ENCODE measurements at places on chromosomes 7 and 10.

DNA sequence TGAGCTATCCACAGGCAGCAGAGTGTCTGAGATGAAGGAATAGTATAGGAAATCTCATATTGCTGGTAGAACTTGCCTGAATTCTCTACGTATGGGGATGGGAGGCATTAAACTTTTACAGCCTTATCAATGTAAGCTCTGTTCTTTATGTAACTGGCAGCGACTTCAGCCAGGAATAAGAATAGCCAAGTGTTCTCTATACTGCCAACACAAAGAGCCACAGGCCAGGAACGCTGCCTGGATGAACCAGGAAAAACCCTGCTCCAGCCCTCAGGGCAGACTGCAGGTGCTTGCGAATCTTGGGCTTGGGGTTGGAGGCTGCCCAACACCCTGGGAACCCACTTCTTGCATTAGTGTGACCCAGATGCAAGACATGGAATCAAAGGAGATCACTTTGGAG is 6.1 kb upstream of the OLAH start:
- DNase-seq = no peak

DNA sequence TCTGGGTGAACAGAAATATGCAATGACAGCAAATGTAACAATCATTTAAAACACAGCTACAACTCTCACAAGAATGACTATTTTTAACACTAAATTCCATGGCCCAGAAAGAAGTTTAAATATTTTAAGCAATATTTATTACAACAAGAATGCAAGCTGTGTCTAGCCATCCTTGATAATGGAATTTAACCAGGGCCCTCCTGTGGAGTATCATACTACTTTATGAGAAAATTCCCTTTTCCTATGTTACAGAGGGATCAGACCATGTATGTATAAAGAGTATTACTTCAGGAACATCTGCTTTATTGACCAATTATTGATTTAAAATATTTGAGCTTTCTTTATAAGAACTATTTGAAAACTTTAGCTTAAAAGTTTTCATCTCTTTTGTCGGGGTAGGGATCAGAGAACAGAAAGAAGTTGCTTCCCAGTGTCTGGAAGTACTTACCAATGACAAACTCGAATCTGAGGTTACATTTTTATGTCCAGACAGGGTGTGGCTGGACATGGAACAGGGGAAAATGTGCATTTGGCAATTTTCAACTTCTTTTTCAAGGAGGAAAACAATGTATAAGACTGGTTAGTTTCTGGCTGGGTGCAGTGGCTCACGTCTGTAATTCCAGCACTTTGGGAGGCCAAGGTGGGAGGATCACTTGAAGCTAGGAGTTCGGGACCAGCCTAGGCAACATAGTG is 48.3 kb upstream of the NRBF2 start:
- peak; percentile 45 for DNase-seq

DNA sequence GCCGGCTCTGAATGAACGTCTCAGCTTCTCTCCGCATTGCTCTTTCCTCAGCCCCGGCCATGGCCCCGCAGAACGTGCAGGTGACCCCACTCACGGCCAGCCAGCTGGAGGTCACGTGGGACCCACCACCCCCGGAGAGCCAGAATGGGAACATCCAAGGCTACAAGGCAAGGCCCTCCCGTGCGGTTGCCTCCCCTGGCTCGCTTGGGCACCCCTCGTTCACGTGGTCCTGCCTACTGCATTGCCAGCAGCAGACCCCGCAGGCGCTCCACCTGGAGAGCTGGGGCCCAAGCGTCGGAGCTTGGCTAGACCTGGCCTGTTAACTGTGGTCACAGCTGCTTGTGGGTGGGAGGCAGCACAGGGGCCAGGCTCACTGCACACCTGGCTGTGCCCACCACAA is 476.3 kb upstream of the FOXK1 start:
- DNase-seq = no peak

DNA sequence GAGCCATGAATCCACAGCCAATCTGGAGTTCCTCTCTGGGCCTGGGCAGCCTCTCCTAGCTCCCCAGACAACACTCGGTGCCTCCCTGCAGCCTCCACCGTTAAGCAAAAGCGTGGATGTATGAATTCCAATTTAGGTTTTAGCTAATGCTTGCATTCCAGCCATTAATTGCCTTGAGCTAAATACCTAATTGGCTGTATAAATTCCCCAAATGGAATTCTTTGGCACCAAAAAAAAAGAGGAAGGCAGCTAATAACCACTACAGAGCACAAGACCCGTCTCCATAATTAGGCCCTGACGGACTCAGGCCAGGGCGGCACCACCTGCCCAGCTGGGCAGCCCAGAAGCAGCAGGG is 140.5 kb downstream of the PTPRN2 start:
- no peak for DNase-seq

DNA sequence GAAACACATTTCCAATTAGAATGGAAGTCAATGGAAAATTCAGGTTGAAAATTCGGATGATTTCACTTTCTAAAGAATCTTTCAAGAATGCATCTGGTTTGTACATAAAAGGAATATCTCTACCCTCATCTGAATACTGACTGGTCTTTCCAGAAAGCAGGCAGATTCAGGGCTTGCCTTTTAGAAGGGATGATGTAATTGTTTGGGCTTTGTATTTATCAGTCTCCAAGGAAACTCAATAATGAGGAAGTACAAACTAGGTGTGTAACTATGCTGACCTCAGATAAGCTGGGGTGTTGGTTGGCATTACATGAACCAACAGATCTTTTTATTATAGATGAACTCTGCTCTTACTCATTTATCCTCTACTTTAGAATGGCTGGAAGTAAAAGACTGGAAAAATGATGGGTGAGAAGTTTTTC is 24.1 kb downstream of the PDLIM1 start:
- peak; percentile 92 for DNase-seq

DNA sequence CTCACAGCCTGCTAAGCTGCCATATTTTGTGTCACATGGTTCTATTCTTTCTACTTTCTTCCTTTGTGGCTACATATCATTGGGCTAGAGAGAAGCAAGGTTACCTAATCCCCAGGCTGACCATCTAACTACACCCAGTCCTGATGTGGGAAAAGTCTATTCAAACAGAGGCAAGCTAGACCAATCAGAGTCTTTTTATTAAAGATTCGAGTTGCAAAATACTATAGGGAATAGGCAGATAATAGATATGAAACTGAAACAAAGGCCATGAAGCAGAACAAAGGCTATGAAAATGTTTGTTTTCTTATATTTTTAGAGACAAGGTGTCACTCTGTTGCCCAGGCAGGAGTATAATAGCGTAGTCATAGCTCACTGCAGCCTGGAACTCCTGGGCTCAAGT is 36.7 kb downstream of the MTERF1 start:
- no peak for DNase-seq

DNA sequence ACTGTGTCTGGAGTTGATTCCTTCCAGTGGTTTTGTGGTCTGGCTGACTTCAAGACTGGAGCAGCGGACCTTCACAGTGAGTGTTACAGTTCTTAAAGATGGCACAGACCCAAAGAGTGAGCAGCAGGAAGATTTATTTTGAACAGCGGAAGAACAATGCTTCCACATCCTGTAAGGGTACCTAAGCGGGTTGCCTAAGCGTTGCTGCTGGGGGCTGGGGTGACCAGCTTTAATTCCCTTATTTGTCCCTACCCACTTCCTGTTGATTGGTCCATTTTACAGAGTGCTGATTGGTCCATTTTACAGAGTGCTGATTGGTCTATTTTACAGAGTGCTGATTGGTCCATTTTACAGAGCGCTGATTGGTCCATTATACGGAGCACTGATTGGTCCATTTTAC is 13.2 kb downstream of the AKR1B15 start:
- DNase-seq = peak; percentile 82

GRCh38 chr10:11330383-11331045 is 280.9 kb downstream of the USP6NL start:
- peak; percentile 66 for DNase-seq

DNA sequence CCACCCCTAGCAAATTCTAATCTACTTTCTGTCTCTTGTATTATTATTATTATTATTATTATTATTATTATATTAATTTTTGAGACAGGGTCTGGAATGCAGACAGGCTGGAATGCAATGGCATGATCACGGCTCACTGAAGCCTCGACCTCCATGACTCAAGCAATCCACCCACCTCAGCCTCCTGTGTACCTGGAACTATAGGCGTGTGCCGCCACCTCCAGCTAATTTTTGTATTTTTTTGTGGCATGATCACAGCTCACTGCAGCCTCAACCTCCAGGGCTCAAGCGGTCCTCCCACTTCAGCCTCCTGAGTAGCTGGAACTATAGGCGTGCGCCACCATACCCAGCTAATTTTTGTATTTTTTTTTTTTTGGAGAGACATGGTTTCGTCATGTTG is 2.6 kb upstream of the TMEM139 start:
- DNase-seq = no peak

DNA sequence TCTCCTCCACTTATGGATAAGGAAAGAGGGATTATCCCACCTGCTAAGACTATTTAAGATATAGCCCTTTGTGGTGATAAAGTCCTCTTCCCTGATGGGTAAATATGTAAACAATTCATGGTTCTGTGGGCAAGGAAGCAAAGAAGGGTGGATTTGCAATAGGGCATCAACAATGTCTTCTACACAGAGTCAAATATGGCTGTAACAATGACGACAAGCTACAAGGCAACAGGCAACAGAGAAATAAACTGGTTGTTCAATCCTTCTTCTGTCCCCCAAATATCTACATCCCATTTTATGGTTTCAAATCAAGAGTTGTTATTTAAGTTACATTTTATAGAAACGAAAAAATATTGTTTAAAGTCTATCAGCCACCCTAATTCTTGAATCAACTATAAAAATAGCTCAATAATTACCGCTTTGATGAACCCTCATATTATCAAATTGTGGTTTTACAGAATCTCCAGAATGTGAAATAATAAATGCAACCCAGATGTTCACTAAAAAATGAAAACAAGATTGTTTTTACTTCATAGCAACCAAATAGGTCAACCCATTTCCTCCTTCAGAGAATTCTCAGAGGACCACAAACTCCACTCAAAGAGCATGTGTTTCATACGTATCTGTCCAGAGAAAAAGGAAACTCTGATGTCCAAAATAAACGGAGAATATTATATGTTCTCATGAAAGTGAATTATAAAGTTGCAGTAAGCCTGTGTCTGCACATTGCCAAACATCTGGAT is 13.8 kb downstream of the CYTH3 start:
- DNase-seq = peak; percentile 90

DNA sequence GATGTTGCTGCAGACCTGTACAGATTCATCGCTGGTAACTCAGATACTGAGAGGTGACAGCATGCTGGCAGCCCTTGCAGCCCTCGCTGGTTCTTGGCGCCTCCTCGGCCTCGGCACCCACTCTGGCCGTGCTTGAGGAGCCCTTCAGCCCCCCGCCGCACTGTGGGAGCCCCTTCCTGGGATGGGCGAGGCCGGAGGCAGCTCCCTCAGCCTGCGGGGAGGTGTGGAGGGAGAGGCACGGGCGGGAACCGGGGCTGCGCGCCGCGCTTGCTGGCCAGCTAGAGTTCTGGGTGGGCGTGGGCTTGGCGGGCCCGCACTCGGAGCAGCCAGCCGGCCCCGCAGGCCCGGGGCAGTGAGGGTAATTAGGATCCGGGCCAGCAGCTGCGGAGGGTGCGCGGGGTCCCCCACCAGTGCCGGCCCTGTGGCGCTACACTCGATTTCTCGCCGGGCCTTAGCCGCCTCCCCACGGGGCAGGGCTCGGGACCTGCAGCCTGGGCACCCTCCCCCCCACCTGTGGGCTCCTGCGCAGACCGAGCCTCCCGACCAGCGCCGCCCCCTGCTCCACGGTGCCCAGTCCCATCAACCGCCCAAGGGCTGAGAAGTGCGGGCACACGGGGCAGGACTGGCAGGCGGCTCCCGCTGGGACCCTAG is 12.2 kb upstream of the GTPBP10 start:
- DNase-seq = no peak

GRCh38 chr10:69241575-69241974 is 21.4 kb downstream of the HKDC1 start:
- peak; percentile 54 for DNase-seq

DNA sequence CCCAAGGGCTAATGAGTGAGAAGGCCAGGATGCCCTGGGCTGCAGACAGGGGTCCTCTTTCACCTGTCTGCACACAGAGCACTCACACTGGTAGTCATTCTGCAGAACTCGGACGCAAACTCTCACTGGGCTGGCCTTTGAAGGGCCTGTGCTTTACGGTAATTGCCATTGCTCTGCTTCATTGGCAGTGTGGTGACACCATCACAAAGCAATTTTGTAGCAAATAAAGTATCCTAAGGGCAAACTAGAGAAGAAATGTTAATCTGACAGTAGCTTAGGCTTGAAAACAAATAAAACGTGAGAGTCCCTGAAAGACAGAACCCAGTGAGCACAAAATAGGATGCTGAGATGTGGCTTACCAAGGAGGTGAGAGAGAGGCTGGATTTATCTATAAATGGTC is 30.6 kb upstream of the FIGNL1 start:
- no peak for DNase-seq

Data from EH (cell line).